ENCODE measurements at places on chromosomes 3 and 15. TPM values are rescaled to one million over a fixed set of nuclear protein-coding genes. Genes with fewer than 3 reads are reported as not detected.

CXCR6 gene
- not detected for total RNA-seq

KNSTRN gene
- 81.2 TPM for total RNA-seq

UBE2E1 gene
- 131 TPM for total RNA-seq

CPN2 gene
- total RNA-seq = not detected

LYZL4 gene
- total RNA-seq = not detected

ACAD11 gene
- 56.1 TPM for total RNA-seq

FGD5 gene
- 1.7 TPM for total RNA-seq

SNX22 gene
- total RNA-seq = 0.50 TPM

CSPG4 gene
- 130 TPM for total RNA-seq

LCTL gene
- total RNA-seq = 2.6 TPM

DNAH12 gene
- total RNA-seq = under 0.01 TPM

ULK3 gene
- total RNA-seq = 13.7 TPM

GOLGA6A gene
- not detected for total RNA-seq

BOC gene
- 3.3 TPM for total RNA-seq

WDR5B gene
- 6.1 TPM for total RNA-seq

RNU6-1 gene
- not detected for total RNA-seq

ACVR2B gene
- 1.8 TPM for total RNA-seq

UCN2 gene
- total RNA-seq = 1.2 TPM

EAF2 gene
- total RNA-seq = 0.87 TPM

ARL13B gene
- 7.0 TPM for total RNA-seq

UROC1 gene
- total RNA-seq = not detected

CLRN1 gene
- total RNA-seq = not detected

ALDH1A2 gene
- total RNA-seq = 2.3 TPM

GATA2 gene
- 2.6 TPM for total RNA-seq

GOLGA8M gene
- total RNA-seq = 1.2 TPM

GDPGP1 gene
- total RNA-seq = 10.4 TPM

FBXO40 gene
- not detected for total RNA-seq

GRK7 gene
- total RNA-seq = under 0.01 TPM

APOD gene
- total RNA-seq = 1.6 TPM

FOXL2 gene
- not detected for total RNA-seq

FETUB gene
- not detected for total RNA-seq

PLSCR5 gene
- total RNA-seq = not detected

SLC2A2 gene
- not detected for total RNA-seq

POLQ gene
- total RNA-seq = 0.99 TPM

SLC12A1 gene
- not detected for total RNA-seq

KCNAB1 gene
- 2.8 TPM for total RNA-seq

SLC49A4 gene
- 21.4 TPM for total RNA-seq

IL17RD gene
- 8.9 TPM for total RNA-seq

RTP1 gene
- not detected for total RNA-seq

ACOX2 gene
- 26.5 TPM for total RNA-seq

KLHL24 gene
- total RNA-seq = 66.5 TPM

CYP11A1 gene
- 1.0 TPM for total RNA-seq

ZNF501 gene
- total RNA-seq = 7.6 TPM

EXD1 gene
- not detected for total RNA-seq

CRABP1 gene
- not detected for total RNA-seq

ASTE1 gene
- 8.6 TPM for total RNA-seq

CCR3 gene
- 0.33 TPM for total RNA-seq

TAMM41 gene
- total RNA-seq = 6.0 TPM

BSN gene
- 0.17 TPM for total RNA-seq

DISP2 gene
- total RNA-seq = 2.2 TPM

SMCO1 gene
- total RNA-seq = not detected

SLC22A13 gene
- total RNA-seq = 1.2 TPM
